CD4-positive, alpha-beta T cell (primary cell): ENCODE measurements at places on chromosomes 6 and 20. TPM values are rescaled to one million over a fixed set of nuclear protein-coding genes. Genes with fewer than 3 reads are reported as not detected.

The PRICKLE4 gene
- total RNA-seq: not detected

The XKR7 gene
- not detected for total RNA-seq

The LRFN2 gene
- total RNA-seq: not detected

The MAP7 gene
- 0.45 TPM for total RNA-seq

The SASH1 gene
- total RNA-seq: 0.75 TPM

The ACOT13 gene
- total RNA-seq: 1.5 TPM

The MYBL2 gene
- total RNA-seq: 0.56 TPM

The VGLL2 gene
- not detected for total RNA-seq

The EBF4 gene
- total RNA-seq: 4.2 TPM

The GSTA2 gene
- total RNA-seq: not detected

The MCM8 gene
- 1.7 TPM for total RNA-seq

The ENPP1 gene
- 0.08 TPM for total RNA-seq

The FERMT1 gene
- not detected for total RNA-seq

The EPHA7 gene
- total RNA-seq: not detected

The SLC17A1 gene
- not detected for total RNA-seq

The PACRG gene
- 0.81 TPM for total RNA-seq

The NMBR gene
- not detected for total RNA-seq

The FAM209B gene
- 3.9 TPM for total RNA-seq

The CCM2L gene
- not detected for total RNA-seq

The SLC26A8 gene
- not detected for total RNA-seq

The CLVS2 gene
- not detected for total RNA-seq

DNA sequence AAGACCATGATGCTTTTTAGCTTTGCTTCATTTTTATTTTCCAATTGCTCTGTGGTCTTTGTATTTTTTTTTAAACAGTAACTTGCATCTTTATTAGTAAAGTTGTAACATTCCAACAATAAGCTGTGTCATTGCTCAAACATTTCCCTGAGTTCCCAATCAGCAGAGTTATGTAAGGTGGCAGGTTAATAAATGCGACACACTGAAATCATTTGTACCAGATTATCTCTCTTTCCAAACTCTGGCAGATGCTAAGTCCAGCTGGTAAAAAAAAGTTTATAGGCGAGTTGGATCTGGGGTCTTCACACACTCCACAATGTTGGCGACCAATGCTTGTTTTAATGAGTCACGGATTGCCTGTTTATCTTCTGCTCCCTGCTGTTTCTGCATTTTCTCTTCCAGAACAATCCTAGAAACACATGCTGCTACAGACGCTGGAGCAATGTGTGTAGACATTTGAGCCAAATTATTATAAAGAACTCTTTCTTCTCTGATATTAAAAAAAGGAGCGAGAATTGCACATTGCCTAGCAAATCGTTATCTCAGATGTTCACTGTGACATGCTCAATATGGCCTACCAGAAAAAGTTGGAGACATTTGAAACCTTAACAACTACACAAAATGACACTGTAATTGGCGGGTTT is 113.6 kb upstream of the IFNGR1 start:
- DNase-seq: no peak

DNA sequence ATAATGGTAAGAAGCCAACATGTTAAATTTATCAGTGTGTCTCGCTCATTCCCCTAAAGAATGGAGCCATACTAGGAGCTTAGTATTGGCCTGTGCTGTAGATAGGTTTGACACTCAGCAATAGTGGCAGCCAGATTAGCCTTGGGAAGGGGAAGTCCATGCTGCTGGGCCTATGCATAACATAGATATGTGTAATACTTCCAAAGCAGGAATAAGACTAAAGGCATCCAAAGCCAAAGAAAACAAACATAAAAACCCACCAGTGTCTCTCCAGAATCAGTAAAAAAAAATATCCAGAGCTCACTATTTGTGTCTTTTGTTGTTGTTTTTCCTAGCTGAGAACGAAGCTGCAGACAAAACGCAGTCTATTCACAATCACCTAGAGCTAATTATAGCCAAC is 104.2 kb upstream of the STXBP5 start:
- no peak for DNase-seq

- no peak for DNase-seq
These were observed 273.8 kb upstream of the AGPAT4 start for GRCh38 chr6:161547617-161548016.

- no peak for DNase-seq
These were observed 8.5 kb downstream of the TFEB start for GRCh38 chr6:41726876-41727275.

- no peak for DNase-seq
These were observed 7.7 kb downstream of the ZHX3 start for GRCh38 chr20:41309817-41310216.

- no peak for DNase-seq
These were observed 8.9 kb downstream of the STX11 start for GRCh38 chr6:144159223-144159622.

GRCh38 chr20:52268184-52268749 is 76.7 kb upstream of the ZFP64 start:
- no peak for DNase-seq

DNA sequence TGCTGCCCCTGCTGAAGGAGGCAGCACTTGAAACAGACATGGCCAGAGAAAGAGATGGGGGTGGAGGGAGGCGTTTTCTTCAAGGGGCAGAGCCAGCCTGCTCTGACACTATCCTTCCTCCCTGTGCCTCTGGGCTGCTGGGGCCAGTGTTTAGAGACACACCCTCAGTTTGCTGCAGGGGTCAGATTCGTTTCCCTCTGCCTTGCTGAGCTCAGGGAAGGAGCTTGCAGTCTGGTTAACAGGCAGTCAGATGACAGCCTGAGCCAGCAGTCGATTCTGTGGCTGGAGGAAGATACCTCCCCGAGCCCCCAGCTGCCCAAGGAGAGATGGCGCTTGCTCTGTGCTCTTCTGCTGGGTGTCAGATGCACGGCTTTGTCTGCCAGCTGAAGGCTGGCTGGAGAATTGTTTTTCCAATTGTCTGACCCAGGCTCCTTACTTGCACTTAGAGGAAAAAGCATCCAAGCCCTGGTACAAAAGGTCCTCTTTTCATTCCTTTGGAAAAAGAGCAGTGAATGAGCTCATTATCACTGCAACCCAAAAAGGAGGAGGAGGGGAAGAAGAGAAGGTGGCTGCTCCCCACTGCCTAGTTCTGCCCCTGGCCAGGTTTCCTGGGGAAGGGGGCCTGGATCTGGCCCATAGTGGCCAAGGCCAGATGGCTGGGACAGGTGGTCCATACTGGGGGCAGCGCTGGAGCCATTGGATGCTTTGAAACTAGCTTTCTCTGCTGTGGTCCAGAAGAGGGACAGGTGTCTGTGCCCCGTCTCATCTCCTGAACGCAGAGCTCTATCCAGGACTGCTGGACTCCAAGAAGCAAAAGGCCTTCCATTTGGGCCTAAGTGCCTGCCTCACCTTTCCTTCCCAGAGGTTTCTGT is 88.2 kb downstream of the TCP11 start:
- no peak for DNase-seq

GRCh38 chr6:37514837-37515236 is 15.1 kb upstream of the CCDC167 start:
- no peak for DNase-seq

- no peak for DNase-seq
These were observed 272.6 kb downstream of the TSHZ2 start for GRCh38 chr20:53244711-53245110.

DNA sequence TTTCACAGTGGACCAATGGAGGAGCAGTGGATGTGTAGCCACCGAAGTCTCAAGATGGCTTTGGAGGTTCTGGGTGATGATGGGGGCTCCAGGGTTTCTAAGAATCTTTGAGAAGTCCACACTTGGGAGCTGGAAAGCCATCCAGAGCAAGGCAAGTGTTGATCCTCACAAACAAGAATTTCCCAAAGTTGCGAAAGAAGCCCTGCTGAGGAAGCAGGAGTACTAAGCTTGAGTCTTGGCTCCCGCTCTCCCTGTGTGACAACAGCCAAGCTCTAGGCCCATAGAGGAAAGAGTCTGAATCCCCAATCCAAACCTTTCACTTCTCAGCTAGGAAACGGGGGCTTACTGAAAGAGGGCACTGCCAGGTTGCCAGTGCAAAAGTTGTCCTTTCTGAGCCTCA is 106.0 kb downstream of the EDN3 start:
- DNase-seq: no peak

- DNase-seq: no peak
These were observed 22.7 kb downstream of the PIM1 start for GRCh38 chr6:37192666-37193065.

GRCh38 chr20:56392881-56393482 is 537 bp downstream of the CSTF1 start:
- DNase-seq: peak; percentile 67

GRCh38 chr6:67497749-67498148 is 1137.3 kb upstream of the ADGRB3 start:
- no peak for DNase-seq

- no peak for DNase-seq
These were observed 4.0 kb downstream of the EGFL8 start for GRCh38 chr6:32168350-32168749.

DNA sequence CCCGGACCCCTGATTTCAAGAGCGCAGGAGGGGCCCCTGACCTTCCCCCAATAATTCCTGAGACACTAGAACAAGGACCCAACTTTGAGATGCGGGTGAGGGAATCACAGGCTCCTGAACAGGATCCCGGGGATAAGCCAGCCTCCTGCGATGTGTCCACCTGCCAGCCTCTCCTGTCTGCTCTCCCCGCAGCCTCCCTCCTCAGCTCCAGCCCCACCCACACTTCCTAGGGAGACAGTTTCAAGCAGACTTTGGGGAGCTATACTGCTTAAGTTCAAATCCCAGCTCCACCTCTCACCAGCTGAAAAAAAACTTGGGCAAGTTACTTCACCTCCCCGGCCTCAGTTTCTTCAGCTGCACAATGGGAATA is 50.8 kb downstream of the GRM4 start:
- DNase-seq: no peak

GRCh38 chr6:683742-684440 is 9.0 kb downstream of the EXOC2 start:
- DNase-seq: no peak

DNA sequence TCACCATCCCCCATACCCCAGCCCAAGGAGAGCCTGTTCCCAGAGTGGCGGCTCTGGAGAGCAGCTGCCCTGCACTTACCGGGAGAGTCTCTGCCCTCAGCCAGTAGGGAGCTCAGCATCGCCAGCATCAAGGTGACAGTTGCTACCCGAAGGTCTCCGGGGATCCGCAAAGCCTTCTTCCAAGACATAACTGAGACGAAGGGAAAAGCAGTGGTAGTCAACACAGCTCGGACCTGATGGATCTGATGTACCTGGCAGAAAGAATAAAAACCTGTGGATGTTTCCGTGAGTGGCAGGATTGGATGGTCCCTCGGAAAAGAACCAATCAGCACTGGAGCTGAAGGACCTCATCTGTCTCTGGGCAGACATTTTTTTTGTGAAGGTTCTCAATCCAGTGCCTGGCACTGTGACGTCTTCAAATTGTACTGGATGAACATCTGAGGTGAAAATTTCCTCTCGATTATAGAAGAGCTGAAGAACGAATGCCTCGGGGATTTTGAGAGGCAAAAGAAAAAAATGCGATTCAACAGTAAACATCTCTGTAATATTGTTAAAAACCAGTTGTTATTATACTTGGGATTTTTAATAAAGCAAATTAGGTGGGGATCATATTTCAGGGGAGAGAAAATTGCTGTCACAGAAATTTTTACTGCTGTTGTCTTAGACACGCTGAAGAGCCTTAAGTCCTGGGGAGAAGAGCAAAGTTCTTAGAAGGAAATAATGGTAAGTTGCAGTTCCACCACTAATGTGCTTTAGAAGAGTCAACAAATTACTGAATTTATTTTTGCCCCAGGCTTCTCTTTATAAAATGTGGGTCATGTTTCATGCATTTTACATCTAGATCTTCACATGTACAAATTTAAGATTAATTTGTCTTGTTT is at the start of gene HLA-DQB1:
Gene HLA-DQB1, minus strand, starts transcription at position 238 of the 881 bp plus-strand sequence. Its CDS starts 50 bp downstream, at position 188.
- DNase-seq: peak; percentile 37

- DNase-seq: no peak
These were observed 829.7 kb upstream of the CITED2 start for GRCh38 chr6:140204154-140204553.

GRCh38 chr6:112279031-112279935 is 24.9 kb upstream of the LAMA4 start:
- DNase-seq: no peak

GRCh38 chr20:61163031-61163430 is 89.0 kb upstream of the CDH4 start:
- DNase-seq: no peak

GRCh38 chr6:7247179-7247456 is 65.9 kb downstream of the SSR1 start:
- no peak for DNase-seq

- DNase-seq: no peak
These were observed 70.8 kb downstream of the EYA2 start for GRCh38 chr20:46965477-46965876.

DNA sequence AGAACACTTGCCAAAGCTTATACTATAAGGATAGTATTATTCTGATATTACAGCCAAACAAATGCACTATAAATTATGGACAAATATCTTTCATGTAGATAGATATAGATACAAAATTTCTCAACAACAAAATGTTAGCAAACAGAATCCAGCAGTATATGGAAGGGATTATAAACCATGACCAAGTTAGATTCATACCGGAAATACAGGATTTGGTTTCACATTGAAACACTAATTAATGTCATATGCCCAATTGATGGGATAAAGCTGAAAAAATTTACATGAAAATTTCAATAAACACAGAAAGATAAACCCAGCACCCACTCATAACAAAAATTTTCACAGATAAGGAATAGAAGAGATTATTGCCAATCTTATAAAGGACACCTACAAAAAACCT is 770.3 kb upstream of the SLC35B3 start:
- DNase-seq: no peak

DNA sequence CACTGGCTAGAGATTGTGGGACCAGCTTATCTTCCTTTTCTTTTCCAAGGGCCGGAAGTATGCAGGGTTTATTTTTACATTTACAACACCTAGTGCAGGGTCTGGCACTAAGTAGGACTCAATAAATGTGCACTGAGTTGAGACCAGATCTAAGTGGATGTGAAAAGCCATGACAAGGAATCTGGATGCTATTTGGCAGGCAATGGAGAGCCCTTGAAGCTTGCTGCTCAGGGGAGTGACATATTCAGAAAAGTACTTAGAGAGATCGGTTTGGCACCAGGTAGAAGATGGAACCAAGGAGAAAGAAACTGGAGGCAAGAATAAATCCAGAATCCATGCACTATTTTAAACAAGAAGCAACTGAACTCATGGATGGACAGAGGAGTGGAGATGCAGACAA is 815.8 kb downstream of the MAFB start:
- DNase-seq: no peak

- no peak for DNase-seq
These were observed 144.0 kb downstream of the BCKDHB start for GRCh38 chr6:80250391-80250997.

GRCh38 chr6:169207482-169207881 is 46.2 kb downstream of the THBS2 start:
- no peak for DNase-seq

DNA sequence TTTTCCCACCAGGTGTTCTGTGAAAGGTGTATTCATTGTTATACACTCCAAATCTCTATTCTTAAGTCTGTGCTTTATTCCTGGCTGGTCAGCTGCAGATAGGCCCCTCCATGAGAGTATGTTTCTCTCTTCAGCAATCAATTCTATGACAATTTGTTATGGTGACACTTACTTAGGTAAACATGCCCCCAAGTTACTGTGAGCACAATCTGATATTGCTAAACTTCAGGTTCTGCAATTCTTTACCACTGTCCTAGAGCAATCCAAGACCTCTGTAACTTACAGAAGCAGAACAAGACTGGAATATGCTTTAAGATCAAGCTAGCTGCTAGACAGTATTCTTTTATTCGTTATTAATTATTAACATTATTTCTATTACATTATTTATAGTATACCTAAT is 391.9 kb downstream of the FRK start:
- DNase-seq: no peak

GRCh38 chr6:15911753-15912504 is 217.0 kb upstream of the MYLIP start:
- no peak for DNase-seq
